ENCODE measurements at places on chromosomes 1 and 21. TPM values are rescaled to one million over a fixed set of nuclear protein-coding genes. Genes with fewer than 3 reads are reported as not detected.

DNA sequence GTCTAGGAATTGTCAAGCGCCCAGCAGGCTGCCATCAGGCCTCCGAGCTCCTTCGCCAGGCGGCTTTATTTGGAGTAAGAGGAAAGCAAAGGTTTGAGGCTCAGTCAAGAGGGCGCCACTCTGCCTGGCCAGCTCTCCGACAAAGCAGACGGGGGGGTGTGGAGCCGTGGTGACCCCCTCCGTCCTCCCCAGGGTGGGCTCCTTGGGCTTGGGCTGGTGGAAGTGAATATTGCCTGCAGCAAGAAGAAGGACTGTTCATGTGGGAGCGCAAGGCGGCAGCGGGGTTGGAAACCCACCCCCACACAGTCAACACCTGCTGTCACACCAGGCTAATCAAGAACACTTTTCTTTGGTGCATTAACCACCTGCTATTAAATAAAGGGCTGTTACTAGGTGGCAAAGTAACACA lies 14.6 kb downstream of the EPHX1 start:
- DNase-seq: no peak

RNU1-1 gene
- total RNA-seq: under 0.01 TPM

- no peak for DNase-seq
These were observed 5.8 kb upstream of the MPZL1 start for GRCh38 chr1:167716000-167716271.

GRCh38 chr1:189658381-189658780 lies 819.3 kb downstream of the BRINP3 start:
- DNase-seq: no peak

NKAIN1 gene
- 0.51 TPM for total RNA-seq

KCNA2 gene
- total RNA-seq: 4.8 TPM

GRCh38 chr1:200483491-200484143 lies 73.8 kb upstream of the ZNF281 start:
- peak; percentile 25 for DNase-seq

GRCh38 chr1:200367841-200368534 lies 41.8 kb downstream of the ZNF281 start:
- peak; percentile 30 for DNase-seq

- DNase-seq: no peak
These were observed 42.3 kb downstream of the PLEKHO1 start for GRCh38 chr1:150192012-150192411.

DNA sequence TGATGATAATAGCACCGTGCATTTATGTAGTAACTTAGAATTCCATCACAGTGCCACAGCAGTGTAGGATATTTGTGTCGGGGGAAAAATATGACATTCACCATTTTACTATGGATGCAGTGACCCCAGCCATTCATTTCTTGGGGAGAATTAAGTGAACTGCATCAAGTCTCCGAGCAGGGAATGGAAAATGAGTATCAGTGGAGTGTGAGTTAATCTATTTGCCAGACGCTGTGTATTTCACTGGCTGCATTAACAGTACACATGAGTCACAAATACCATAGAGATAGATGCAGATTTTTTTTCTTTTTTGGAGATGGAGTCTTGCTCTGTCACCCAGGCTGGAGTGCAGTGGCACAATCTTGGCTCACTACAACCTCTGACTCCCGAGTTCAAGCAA lies 33.8 kb upstream of the SLC45A1 start:
- no peak for DNase-seq

DNA sequence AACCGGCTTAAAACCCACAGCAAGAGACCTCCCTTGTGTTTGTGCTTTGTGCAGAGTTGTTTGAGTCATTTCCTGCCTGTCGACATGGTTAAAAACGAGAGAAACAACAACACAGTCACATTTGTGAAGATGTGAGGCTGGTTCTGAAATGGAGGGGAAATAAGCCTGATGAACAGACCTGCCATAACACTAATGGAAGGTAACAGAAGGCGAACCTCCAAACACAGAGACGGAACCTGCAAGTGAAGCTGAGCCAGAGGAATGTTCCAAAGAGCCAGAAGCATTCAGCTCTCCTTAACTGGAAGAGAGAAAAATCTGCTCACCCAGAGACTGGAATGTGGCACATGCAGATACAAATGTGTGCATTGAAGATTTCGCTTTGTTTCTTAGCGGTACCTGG lies 53.2 kb upstream of the RAVER2 start:
- no peak for DNase-seq

DNA sequence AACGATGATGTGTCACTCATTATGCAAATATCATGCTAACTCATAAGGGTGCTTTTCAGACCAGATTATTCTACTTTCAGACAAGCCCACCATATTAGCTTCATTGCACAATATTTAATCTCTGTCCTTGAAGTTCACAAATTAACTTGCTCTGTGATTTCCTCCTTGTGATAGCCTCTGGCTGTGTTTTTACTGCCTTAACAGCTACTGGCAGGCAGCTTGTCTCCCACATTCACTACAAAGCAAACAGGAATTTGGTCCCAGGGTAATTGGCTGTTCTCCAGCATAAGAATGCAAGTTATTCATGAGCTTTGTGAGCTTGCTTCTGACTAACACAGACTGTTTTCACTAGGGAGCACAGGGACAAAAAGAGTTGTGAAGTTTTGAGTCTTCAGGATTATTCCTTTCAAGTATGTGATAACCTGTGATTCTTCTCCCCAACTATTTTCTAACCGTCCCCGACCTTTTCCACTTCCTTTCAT lies 87.9 kb upstream of the HMCN1 start:
- peak; percentile 83 for DNase-seq

- no peak for DNase-seq
These were observed 46.6 kb downstream of the ZBTB17 start for GRCh38 chr1:15928971-15929965.

RAP1GAP gene
- total RNA-seq: 2.7 TPM

DNA sequence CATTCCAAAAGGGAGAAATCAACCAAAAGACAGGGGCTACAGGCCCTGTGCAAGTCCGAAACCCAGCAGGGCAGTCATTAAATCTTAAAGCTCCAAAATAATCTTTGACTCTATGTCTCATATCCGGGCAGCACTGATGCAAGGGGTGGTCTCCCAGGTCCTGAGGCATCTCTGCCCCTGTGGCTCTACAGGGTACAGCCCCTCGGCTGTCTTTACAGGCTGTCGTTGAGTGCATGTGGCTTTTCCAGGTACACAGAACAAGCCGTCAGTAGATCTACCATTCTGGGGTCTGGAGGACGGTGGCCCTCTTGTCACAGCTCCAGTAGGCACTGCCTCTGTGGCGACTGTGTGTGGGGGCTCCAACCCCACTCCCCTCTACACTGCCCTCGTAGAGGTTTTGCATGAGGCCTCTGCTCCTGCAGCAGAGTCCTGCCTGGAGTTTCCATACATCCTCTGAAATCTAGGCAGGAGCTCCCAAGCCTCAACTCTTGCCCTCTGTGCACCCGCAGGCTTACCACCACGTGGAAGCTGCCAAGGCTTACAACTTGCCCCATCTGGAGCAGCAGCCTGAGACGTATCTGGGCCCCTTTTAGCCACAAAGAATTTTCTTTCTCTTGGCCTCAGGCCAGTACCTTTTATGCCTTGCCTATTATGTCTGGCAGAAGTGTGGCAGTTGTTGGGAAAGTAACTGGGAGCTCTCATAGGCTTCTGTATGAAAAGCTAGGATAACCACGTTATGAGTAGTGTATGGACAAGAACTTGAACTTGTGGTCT lies 52.5 kb downstream of the POU2F1 start:
- peak; percentile 53 for DNase-seq

GRCh38 chr1:150006881-150007421 lies 3.6 kb downstream of the OTUD7B start:
- no peak for DNase-seq

DNA sequence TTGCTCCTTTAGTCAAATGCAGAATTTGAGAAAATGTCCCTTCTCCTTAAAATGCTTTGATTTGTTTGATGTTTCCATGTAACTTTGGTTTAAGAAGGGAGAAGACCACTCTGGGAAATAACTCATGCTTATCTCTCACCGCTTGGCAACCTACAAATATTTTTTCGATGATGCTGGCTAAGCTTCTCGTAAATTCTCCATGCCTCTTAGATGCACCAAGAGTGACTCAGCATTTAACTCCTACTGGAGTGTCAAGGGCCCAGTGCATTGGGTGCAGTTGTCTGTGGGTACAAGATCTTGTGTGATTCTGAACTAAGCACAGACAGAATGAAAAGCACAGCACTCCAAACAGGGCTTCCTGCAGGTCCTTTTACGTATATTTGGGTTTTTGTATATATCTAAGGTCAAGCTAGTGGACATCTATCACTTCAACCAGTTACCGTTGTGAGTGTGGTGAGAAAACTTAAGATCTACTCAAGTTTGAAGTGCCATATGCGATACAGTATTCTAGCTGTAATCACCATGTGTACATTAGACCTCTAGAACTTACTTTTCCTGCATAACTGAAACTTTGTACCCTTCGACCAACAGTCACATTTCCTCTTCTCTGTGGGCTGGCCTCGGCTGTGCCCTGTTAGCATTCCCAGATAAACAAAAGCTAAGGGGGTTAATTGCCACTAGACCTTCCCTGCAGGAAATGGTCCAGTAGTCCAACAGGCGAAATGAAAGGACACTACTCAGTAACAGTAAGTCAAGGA lies 55.8 kb downstream of the COL18A1 start:
- DNase-seq: no peak

C1orf185 gene
- not detected for total RNA-seq

All from tongue (tissue), 3 donors.